ENCODE measurements at places on chromosomes 1 and 21.
A peak's percentile ranks its signal among the peaks of the same experiment; 100 is the strongest.

DNA sequence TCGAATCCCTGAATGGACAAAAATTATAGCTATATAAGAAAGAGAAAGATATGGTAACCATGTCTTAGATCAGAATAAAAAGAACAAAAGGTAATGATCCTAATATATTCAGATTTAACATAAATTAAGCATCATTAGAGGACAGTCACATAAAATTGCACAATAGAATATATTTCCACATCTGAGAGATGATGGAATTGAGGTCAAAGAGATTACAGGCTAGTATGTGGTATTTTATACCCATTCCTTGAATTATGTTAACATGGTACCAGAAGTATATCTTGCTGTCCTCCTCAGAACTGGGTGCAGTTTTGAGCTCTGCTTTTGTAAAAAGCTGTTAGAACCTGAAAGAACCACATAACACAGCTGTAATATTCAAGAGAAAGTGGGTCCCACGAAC, 245.6 kb upstream of the HOOK1 start:
- DNase-seq: no peak

- DNase-seq: no peak
Measured at GRCh38 chr1:41794031-41794430, 124.7 kb downstream of the HIVEP3 start.

- DNase-seq: no peak
Measured at GRCh38 chr1:47572731-47573430, 135.0 kb downstream of the FOXD2 start.

DNA sequence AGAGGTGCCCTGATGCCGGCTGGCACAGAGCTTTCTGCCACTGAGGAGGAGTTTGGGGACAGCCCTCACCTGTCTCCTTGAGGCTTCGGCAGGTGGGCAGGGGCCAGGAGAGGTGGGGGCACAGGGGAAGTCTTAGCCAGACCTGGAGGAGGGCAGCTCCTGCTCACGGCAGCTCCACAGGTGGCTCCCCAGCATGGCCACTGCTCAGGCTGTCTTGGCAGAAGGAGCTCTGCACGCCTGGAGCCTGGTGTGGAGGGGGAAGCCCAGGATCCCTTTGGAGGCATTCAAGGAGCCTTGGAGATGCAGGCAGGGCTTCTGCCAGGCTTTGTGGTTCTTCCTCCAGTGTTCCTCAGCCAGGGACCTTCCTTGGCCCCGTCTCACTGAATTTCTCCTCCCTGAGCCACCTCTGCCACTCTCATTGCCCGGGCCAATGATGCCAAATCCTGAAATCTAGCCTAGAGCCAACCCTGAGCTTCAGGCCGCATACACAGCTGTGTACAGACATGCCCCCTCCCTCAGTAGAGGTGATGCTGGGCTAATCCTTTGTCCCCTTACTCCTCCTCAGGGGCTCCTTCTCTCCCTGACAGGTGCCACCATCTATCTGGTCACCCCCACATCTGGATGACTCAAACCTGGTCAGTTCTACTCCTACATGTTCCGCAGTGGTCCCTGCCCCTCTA, 251.8 kb upstream of the VAMP3 start:
- DNase-seq: no peak

GRCh38 chr1:11383553-11384169, 95.3 kb upstream of the DISP3 start:
- DNase-seq: no peak

GRCh38 chr1:224377676-224378006, 21.0 kb downstream of the CNIH4 start:
- peak; percentile 28 for DNase-seq

DNA sequence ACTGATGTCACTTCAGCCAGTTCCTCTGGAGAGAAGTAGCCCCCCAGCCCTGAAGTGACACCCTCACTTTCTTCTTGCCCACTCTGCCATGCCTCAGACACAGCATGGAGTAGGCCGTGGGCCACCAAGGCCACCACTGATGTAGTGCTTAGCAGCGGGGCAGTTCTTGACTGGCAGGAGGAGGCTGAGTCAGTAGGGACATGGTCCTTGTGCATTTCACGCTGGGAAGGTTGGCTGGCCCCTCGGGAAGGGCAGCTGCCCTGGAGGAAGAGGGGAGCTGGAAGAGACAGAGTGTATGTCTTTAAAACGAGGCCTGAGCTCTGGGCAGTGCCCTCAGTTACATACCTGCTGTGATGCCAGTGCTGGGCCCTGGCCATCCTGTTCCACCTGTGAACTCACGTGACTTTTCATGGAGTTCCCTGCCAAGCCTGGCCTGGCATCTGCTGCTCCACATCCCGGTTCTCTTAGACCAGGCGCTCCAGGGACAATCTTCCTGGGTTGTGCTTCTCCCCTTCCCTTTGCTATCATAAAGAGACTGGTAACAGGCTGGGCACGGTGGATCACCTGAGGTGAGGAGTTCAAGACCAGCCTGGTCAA, 158.6 kb upstream of the TMEM51 start:
- DNase-seq: no peak

GRCh38 chr1:15178571-15179484, 25.3 kb downstream of the TMEM51 start:
- DNase-seq: no peak

DNA sequence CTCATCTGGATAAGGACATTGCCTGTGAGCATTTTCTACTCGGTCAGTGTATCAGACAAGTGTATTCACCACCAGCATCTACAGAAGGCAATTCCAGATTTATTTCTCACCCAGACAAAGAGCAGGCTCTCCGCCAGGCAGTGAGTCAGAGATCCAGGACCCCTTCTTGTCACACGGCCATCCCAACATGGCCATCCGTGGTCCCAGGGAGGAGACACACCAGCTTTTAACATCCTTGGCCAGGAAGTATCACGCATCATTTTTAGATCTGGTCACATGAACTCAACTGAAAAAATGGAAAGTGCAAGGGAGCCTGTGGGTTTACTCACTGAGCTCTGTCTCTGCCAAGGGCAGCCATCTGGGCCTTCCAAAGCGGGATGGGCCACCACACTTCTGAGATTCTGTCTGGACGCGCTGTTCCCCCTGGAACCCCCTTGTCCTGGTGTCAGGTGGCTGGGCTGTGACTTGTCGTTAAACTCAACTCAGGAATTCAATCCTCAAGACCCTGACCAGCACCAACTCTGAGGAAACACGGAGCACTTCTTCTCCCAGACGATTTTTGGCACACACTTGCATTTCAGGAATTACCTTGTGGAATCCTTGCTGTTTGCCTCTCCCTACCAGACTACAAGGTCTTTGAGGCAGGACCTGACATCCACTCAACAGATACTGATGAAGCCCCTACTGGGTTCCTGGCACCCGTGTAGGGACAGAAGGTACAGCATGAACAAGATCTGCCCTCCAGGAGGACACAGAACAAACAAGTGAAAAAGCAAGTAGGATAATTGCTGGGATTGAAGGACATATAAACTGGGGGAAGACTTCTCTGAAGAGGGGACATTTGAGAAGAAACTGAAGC, 21.6 kb upstream of the CCSAP start:
- DNase-seq: no peak

GRCh38 chr1:87329051-87329525, 408 bp downstream of the LMO4 start:
- DNase-seq: no peak

DNA sequence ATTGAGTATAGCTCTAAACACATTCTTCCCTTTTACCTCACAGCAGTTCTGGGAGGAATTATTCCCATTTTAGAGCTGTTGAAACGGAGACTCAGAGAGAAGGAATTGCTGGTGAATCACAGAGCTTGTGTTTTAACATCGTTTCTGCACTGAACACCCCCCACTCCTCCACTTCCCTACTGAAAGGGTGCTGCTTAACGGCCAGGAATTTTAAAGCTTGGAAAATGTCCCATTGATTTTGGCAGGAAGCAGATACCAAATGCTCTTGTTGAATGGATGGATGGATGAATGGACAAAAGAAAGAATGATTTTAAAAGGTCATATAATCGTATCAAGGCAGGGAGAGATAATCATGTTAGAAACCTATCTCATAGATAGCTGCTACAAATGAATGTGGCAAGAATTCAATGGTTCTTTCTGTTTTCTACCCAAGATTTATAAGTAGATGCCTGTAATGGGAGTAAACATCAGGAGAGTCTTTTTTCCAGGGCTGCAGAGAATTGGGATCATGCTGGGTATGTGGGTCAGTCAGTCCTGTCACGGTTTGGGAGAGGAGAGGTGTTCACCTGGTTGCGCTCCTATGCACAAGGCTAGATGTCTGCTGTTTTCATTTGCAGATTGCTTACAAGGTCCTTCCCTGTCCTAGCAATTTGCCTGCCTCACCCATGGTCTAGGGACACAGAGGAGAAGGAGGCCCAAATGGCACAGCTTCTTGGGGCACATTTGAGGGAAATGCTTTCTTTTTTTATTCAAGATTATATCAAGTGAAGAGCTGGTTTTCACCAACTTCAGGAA, 19.0 kb downstream of the FAM163A start:
- no peak for DNase-seq

GRCh38 chr1:221816899-221817298, 75.0 kb upstream of the DUSP10 start:
- DNase-seq: no peak

DNA sequence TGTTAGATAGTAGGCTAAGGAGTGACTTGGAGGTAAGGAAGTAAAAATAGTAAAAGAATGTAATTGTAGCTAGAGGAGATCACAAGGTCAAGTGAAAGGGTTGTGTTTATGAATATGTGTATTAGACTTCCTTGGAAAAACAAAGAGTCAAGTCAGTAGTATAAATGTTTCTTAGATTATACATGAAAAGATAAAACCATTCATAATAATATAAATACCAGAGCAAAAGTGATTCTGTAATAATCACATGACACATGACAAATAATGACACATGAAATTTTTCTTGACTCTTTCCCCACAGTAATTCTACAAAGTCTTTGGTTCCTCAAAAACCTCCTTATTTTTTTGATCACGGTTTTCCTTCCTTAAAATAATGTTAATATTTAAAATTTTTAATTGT, 56.4 kb downstream of the IVNS1ABP start:
- no peak for DNase-seq

DNA sequence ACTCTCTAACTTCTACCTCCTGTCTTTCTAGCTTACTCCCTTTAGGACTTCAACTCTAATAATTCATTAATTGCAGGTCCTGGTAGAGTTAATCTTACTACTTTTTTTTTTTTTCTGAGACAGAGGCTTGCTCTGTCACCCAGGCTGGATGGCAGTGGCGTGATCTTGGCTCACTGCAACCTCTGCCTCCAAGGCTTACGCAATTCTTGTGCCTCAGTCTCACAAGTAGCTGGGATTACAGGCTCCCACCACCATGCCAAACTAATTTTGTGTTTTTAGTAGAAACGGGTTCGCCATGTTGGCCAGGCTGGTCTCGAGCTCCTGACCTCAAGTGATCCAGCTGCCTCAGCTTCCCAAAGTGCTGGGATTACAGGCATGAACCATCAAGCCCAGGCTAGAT, 15.7 kb downstream of the BTBD8 start:
- DNase-seq: no peak

DNA sequence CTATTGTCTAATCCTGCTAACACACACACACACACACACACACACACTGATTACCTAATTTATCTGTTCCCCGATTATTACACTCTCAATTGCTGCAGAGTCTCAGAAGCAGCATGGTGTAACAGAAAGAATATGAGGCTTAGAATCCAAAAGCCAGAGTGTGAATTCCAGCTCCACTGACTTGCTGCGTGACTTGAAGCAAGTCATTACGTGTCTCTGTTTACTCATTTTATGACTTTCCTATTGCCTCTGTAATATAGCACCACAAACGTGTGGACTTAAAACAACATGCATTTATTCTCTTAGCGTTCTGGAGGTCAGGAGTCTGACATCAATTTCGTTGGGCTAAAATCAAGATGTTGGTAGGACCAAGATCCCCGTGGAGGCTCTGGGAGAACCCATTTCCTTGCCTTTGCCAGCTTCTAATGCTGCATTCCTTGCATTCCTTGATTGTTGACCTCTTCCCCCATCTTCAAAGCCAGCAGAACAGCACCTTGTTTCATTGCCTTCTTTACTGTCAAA, 55.9 kb upstream of the ATP5PO start:
- no peak for DNase-seq

DNA sequence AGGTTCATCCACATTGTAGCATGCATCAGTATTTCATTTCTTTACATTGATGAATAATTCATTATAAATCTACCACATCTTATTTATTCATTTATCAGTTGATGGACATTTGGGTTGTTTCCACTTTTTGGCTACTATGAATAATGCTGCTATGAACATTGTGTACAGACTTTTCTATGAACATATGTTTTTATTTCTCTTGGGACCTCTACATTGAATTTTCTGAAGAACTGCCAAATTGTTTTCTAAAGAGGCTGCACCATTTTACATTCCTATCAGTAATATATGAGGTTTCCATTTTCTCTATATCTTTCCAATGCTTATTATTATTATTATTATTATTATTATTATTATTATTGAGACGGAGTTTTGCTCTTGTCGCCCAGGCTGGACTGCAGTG, 81.3 kb upstream of the SELENON start:
- DNase-seq: no peak

Data from K562 (cell line).